Anterior cingulate cortex (tissue), 58 donors: ENCODE measurements at places on chromosomes 12 and 14.

DNA sequence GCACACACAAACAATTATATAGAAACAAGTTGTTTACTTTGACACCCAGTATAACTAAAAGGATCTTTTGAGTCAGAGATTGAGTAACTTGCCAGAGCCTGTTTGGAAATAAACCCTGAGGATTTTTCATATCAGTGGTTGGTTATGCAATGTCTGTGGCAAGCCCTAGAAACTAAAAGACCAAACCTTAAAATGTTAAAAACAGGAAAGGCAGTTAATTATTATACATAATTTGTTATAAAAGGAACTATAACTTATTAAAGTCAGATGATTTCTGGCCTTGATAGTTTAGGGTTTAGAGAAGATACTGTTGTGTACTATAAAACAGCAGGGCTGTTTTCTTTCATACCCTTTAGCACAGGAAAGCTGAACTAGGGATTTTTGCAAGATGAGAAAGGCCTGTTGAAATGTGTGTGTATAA, 44.1 kb downstream of the PSEN1 start:
- no peak for DNase-seq

- no peak for DNase-seq
Measured at GRCh38 chr12:64903479-64904152, 79.2 kb downstream of the TBC1D30 start.

- no peak for DNase-seq
Measured at GRCh38 chr14:55482936-55483605, 42.7 kb upstream of the TBPL2 start.

DNA sequence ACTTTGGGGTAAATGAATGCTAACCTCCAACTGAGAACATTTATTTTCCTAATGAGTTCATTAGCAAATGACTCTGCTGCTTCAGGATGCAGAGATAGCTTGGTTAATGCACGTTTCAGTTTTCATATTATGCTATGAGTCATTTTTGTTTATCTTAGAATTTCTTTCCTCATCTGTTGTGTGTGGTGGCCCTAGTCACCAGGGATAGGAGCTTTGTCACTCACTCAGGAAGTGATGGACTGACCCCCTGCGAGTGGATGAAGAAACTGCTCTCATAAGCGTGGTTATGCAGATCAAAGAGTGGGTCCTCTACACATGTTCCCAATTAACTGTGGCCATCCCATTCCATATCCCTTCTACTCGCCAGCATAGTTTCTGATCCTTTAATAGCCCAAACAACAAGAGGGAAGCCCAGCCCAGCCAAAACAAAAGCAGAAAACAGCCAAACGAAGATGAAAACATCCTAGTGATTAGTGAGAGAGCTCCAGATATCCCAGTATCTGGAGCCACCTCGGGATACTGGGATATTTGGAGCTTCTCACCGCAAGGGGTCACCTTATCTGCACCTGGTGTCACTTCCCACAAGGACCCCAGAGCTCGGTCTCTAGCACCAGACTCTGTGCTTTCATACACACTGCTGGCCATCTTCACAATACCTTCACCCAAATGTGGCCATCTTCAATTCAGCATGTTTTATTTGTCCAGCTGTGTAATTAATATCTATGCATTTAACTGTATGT, 8.6 kb downstream of the TC2N start:
- DNase-seq: no peak

DNA sequence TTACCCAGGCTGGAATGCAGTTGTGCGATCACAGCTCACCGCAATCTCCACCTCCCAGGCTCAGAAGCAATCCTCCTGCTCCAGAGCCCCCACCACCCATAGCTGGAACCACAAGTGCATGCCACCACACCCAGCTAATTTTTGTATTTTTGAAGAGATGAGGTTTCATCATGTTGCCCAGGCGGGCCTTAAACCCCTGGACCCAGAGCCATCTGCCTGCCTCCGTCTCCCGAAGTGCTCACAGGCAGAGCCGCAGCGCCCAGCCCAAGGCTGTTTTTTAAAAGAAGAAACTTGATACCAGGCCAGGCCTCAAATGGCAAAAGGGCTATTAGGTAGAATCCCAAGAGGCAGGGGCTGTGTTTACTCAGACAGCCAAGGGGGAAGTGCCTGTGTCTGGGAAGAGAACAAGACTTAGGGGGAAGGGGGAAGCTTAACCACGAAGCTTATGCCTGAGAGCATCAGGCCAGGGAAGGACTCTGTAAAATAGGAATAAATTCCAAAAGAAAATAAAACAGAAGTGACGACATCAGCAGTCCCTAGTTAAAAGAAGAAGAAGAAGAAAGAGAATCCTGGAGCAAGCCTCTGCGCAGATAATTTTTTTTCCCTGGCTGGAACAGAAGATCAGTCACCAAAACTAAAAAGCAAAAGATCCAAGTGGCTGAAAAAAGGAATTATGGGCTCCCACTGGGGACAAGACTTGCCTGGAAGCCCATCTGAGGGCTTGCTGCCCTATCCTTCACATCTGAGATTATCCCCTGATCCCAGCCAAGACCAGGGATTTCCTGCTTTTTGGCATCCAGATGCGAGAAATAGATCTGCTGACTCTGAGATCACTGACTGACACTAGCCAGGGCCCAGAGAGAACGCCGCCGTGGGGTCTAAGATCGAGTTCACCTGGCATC, 170.5 kb downstream of the NDUFA12 start:
- DNase-seq: no peak

DNA sequence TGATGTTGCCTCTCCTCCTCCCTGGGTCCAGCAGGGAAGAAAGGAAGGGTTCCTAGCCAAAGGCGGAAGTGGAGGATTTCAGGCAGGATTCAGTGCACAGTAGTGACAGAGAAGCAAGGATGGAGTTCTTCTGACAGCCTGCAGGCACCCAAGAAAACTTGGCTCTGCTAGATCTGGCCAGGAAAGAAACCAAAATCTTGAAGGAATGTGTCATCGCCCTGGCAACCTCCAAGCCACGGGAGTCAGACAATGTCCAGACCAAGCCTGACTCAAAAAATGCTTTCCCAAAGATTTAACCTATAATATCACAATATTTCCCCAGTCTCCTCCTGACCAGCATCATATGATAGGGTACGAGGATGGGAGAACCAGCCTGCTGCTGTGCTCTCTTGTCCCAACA, 22.8 kb upstream of the DHRS4 start:
- DNase-seq: no peak

GRCh38 chr14:99272632-99272898, 568 bp upstream of the BCL11B start:
- DNase-seq: no peak

DNA sequence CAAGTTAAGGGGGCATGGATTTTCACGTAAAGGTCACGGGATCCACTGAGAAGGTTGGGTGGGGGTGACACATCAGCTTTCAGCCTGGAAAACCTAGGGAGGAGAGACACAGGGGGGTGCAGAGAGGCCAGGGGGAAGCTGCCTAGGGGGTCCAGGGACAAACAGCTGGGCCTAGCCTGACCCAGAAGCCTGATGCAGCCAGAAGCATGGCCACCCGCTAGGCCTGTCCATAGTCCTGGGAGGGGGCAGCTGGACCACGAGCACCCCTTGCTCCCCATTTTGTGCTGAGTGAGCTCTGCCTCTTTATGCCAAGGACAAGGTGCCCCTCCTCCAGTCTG, 322.7 kb upstream of the RTL1 start:
- DNase-seq: no peak

GRCh38 chr14:21197418-21198205, 41.7 kb upstream of the OR5AU1 start:
- DNase-seq: no peak

- no peak for DNase-seq
Measured at GRCh38 chr14:103121121-103121845, 2.0 kb upstream of the TNFAIP2 start.

DNA sequence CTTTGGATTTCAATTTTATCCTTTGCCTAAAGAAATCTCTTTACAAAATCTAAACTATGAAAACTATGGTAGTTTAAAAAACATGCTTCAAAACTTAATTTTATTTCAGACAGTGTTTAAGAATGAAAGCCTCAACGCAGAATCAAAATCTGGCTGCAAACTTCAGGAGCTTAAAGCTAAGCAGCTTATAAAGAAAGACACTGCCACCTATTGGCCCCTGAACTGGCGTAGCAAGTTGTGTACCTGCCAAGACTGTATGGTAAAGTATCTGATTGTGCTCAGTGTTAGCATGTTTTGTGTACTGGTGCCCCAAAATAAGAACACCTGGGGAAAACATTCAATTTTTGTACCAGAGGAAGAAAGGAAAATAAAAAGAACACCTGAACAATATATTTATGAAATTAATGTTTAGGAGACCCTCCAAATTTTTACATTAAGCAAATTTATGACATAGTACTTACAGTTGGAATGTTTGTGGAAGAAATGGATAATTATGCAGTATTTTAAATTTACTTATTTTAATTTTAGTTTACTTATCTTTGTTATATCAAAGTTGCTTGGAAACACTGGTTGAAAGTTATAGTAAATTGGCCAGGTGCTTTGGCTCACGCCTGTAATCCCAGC, 12.2 kb downstream of the UBR7 start:
- no peak for DNase-seq

GRCh38 chr14:63283884-63284248, 34.9 kb downstream of the GPHB5 start:
- DNase-seq: no peak

DNA sequence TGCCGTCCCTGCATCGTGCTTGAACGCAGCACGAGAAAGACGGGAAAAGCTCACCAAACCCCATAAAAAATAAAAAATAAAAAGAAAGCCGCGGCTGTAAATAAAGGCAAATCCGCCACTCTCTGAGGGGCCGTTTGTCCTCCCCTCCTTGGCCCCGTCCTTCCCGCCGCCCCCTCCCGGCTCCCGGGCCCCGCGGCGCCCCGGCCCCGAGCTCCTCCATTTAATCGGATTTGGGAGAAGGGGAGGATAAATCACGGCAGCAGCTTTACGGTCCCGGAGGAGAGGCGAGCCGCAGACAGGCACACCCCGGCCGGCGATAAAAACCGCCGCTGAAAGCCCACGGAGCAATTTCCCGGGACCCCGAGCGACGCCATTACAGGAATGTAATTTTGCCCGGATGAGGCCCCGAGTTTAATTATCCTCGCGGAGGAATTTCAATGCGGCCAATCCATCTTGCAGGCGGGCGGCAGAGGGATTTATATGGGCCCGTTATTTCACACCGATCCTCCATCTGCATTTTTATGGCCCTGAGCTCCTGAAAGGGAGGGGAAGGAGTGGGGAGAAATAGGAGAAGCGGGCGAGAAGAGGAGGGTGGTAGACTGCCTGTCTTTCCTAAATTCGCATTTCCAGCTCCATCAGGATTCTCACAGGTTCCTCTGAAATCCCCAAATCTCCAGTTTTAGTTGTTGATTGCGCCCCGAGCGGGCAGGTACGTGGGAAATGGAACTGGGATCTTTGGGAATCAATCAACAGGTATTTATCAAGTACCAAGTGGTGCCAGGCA, 1.3 kb upstream of the ATP5MC2 start:
- DNase-seq: peak; percentile 48

- peak; percentile 2 for DNase-seq
Measured at GRCh38 chr12:47078733-47079467, 521 bp upstream of the PCED1B start.

GRCh38 chr12:90399357-90399756, 555.6 kb downstream of the CCER1 start:
- no peak for DNase-seq

GRCh38 chr14:99792551-99793212, 531 bp upstream of the EML1 start:
- peak; percentile 69 for DNase-seq

GRCh38 chr12:26773313-26774104, 59.5 kb downstream of the ITPR2 start:
- no peak for DNase-seq

DNA sequence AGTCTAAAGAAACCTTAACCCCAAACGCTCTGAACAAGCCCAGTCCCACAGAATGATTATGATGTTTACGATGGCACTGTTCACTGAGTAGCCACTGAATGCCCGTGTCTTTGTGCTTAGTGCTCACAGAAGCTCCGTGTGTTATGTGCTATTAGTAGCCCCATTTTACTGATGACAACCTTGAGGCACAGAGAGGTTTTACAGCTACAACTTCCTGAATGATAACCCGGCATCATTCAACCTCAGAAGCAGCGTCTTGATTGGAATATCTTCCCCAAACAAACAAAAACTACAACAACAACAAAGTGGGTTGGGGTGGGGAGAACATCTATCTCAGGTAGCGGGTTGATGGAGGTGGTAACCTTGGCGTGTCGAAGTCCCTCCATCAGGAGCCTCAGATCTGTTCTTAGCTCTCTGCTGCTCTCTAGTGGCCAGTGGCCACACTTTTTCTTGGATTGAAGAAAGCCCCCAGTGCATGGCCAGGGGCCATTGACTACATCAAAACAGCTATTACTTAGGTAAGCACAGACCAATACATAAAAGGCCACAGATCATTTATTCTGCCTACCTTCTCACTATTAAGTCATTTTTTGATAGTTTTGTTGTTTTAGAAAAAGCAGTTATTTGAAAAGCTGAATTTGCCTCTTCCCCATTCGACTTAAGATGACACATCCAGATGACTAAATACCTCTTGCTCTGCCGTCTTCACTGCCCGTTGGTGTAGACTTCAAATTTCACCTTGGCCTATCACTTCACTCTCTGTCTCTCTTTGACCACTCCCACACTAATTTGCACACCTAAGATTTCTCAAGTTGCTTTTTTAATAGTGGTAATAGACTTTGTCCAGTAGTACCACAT, 376.9 kb downstream of the GALC start:
- DNase-seq: peak; percentile 10

DNA sequence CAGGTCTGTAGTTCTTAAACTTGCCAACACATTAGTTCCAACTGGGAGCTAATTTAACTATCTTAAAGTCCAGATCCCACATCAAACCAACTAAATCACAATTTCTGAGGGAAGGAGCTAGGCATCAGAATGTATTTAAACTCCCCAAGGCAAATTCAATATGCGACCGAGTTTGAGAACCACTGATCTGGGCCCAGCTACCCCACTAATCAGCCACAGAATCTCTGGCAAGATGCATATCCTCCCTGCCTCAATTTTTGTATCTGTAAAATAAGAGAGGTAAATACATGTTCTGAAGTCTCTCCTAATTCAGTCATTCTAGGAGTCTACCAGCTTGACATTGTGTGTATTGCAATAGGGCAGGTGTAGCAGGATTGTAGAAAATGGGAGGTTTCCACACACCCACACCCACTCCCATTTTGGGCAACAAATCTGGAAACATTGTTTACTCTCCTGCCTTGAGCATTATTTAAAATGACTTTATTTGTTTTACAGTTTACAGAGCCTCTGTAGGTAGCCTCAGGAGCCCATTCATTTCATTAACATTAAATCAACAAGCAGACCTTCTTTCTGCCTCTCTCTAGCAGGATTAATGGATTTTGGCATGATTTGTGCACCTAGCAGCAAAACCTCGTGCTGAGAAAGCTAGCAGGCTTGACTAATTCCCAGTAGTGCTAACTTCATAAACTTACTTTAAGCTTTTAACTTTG, 15.6 kb downstream of the LGR5 start:
- no peak for DNase-seq

GRCh38 chr12:52787324-52788191, 8.4 kb downstream of the KRT3 start:
- DNase-seq: no peak

GRCh38 chr14:101628471-101628966, 67.2 kb downstream of the DIO3 start:
- DNase-seq: peak; percentile 75
